ENCODE measurements at places on chromosomes 2 and 18.

GRCh38 chr18:7273301-7273921 is 42.5 kb downstream of the LRRC30 start:
- DNase-seq, result peak; percentile 42

- DNase-seq, result no peak
Observed at GRCh38 chr18:34938090-34938489, 103.1 kb upstream of the MAPRE2 start.

DNA sequence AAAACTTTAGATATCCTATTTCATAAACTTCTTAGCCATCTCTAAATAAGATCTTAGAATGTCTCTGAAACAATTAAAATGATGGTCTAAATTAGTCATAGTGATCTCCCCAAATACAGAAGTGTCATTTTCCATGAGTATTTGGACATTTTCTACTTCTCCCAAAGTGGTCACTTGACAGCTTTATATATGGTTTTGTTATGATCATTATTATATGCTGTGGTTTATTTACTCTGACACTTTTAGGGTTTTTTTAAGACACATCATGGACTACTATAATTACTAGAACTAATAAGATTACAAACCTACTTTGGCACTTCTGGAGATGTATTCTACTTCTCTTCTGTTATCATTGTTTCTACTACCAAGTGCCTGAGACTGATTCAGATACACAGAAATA is 47.1 kb downstream of the SLC25A12 start:
- DNase-seq, result no peak

- no peak for DNase-seq
Observed at GRCh38 chr18:12585218-12585617, 72.7 kb downstream of the SPIRE1 start.

GRCh38 chr2:96108541-96109360 is 7.6 kb downstream of the ADRA2B start:
- no peak for DNase-seq

GRCh38 chr2:137689549-137689948 is 274.7 kb upstream of the HNMT start:
- peak; percentile 40 for DNase-seq

- DNase-seq, result no peak
Observed at GRCh38 chr18:54254265-54254758, 15.0 kb upstream of the POLI start.

DNA sequence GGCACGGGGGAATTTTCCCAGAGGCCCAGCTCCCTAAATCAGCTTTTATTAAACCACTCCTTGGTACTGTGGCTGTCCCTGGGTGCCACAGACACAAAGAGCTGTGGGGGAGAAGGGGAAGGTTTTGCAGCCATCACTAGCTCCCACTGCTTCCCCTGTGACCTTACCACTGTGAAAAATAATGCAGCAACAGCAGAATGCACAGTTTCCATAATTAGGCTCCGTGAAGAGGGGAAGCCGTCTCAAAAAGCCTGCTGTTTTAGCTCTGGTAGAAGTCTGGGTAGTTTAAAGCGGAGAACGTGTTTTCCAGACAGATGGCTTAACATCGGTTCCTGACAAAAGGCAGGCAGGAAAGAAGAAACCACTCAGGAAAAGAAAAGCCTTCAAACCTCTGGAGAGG is 27.5 kb upstream of the CAB39 start:
- DNase-seq, result no peak

- no peak for DNase-seq
Observed at GRCh38 chr2:136297312-136297711, 179.4 kb upstream of the CXCR4 start.

GRCh38 chr2:201151127-201151981 is 31.6 kb upstream of the CASP10 start:
- no peak for DNase-seq

DNA sequence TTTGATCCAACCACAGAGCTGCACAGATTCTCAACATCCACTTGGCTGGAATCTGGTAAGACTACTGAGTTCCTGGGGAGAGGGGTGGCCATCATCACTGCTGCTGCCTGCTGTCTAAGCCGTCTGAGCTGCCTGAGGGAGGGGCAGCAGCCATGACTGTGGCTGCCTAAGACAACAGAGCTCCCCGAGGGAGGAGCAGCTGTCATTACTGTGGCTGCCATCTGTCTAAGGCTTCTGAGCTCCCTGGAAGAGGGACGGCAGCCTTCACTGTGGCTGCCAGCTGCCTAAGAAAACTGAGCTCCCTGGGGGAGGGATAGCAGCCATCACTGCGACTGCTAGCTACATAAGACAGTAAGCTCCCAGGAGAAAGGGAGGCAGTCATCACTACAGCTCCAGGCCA is 584.4 kb downstream of the NR4A2 start:
- DNase-seq, result no peak

GRCh38 chr2:166115589-166115988 is 12.2 kb downstream of the SCN1A start:
- DNase-seq, result no peak

GRCh38 chr2:210392469-210392881 is 77.5 kb upstream of the MYL1 start:
- DNase-seq, result no peak

DNA sequence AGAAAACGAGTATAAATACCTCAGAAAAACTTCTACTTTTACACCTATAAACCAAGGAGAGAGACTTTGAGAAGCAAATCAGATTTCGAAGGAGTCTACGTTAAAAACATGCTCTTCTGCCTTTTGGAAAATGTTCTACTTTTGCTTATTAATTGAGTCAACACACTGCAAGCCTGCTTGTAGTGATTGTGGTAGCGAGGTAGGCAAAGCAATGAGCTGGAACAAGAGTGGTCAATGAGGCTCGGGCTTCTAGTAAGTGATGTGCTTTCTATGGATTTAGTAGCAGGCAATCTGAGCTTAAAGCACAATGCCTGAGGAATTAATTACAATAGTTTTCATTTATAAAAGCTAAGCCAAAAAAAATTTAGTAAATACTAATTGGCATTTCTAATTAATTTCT is 103.4 kb upstream of the TFCP2L1 start:
- no peak for DNase-seq

GRCh38 chr2:72793798-72794440 is 31.9 kb downstream of the EXOC6B start:
- no peak for DNase-seq

- no peak for DNase-seq
Observed at GRCh38 chr18:63245600-63245999, 74.0 kb downstream of the BCL2 start.

GRCh38 chr2:120701499-120701898 is 34.2 kb upstream of the GLI2 start:
- DNase-seq, result no peak

GRCh38 chr2:156486147-156486546 is 50.0 kb downstream of the GPD2 start:
- no peak for DNase-seq

- DNase-seq, result no peak
Observed at GRCh38 chr2:155115846-155116245, 417.4 kb downstream of the KCNJ3 start.

Measured in HS-27A (cell line).